ENCODE measurements at places on chromosomes 11 and 22.
A peak's percentile ranks its signal among the peaks of the same experiment; 100 is the strongest.

DNA sequence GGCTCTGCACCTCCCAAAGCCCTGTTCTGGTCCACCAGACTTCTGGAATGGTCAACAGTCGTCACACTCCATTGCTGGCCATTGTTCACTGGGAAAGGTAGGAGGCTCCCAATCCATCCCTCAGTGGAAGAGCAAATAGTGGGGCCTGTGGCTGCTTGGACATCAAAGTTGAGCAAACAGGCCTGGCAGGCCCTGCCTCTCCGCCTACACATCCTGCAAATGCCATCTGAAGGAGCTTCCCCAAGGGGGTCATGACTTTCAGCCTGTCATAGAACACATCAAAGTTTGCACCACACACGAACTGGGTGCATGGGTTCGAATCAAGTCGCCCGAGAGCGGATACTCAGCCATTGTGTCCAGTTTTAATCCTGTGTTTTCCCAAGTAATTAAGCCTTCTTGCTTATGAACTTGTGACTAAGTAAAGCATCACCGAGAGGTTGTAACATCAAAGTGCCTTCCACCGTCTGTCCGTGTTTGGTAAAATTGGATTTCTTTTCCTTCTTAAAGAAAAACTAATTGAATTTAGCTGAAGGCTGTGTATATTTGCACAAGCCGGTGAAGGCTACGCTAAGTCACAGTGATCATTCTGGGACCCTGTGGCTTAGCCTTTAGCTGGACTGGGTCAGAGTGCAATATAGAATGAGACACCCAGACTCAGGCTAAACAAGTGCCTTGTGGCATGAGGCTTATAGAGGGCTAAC is 36.1 kb downstream of the CLPB start:
- no peak for DNase-seq

DNA sequence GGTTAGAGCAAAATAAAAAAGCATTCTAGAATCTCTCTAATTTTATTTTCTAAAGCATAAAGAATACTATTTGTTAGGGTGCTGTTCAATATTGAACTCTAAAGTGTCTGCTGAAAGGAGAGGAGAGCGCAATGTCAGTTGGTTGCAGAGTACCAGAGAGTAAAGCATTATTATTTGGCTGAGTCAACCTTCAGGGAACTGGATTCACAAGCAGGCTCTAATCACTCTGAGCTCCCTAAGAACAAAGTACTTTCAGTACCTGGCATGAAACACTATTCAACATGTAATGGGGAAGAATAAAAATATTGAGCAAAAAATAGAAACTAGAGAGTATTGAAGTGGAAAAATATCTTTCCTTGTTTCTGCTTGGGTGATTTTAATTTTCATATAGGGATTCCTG is 961.0 kb upstream of the CCDC90B start:
- DNase-seq = no peak

- no peak for DNase-seq
These were observed 14.5 kb upstream of the PPARA start for GRCh38 chr22:46135611-46136485.

DNA sequence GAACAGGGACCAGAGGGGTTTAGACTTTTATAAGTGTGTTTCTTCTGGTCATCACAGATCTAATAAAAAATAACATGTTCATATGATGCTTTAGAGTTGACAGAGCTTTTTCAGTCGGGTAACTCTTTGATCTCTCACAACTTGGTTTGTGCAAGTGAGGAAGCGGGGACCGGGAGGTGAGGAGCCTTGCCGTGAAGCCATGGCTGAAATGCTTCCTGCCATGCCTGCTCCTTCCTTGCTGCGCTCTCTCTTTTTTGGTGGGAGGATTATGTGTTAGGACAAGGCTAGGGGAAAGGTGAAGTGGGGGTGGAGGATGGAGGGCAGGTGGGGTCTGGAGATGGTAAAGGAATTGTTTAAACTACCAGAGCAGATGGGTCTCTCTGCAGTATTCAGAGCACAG is 23.8 kb downstream of the TEAD1 start:
- DNase-seq = no peak

DNA sequence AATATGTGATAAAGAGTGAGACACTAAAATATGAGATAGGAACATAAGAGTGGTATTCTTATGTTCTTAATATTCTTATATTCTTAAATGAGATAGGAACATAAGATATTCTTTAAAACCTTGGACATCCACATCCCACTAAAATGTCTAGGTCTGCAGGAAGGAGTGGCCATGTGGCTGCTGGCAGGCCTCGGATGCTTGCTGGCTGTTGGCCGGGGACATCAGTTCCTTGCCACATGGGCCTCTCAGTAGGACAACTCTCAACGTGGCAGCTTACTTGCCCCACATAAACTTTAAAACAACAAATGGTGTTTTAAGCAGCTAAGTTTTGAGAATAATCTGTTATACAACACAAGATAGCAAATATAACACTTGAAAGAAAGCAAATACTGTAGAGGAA is 240.1 kb downstream of the CASP12 start:
- no peak for DNase-seq

DNA sequence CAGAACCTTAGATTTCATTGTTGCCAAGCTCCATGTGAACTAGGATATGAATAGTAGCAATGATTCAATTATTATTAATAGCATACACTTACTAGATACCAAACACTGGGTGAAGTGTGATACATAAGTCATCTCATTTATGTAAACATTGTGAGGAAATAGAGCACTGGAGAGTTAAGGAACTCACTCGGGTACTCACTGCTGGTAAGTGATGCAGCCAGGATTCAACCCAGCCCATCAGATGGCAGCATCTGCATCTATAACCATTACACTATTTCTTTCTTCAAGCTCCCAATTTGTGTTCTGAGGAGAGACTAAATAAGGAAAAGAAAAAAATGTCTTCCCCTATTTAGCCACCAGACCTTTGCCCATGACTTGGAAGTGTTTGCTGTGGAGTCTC is 10.2 kb upstream of the ALG8 start:
- DNase-seq = peak; percentile 42

DNA sequence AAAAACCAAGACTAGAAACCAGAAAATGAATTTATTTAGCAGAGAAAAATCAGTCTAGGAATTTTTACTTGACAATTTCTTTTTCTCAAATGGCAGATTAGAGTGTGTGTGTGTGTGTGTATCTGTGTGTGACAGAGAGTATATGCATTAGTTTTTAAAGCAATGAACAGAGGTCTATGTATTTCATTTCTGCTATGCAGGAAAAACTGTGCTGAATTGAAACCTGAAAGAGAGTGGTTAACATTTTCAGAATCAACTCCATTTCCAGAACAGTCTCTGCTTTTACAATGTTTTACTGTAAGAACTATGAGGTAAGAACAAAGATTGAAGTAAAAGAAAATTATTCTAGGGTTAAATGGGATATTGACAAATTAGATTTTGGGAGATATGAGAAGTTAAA is 114.8 kb downstream of the GRM5 start:
- no peak for DNase-seq

DNA sequence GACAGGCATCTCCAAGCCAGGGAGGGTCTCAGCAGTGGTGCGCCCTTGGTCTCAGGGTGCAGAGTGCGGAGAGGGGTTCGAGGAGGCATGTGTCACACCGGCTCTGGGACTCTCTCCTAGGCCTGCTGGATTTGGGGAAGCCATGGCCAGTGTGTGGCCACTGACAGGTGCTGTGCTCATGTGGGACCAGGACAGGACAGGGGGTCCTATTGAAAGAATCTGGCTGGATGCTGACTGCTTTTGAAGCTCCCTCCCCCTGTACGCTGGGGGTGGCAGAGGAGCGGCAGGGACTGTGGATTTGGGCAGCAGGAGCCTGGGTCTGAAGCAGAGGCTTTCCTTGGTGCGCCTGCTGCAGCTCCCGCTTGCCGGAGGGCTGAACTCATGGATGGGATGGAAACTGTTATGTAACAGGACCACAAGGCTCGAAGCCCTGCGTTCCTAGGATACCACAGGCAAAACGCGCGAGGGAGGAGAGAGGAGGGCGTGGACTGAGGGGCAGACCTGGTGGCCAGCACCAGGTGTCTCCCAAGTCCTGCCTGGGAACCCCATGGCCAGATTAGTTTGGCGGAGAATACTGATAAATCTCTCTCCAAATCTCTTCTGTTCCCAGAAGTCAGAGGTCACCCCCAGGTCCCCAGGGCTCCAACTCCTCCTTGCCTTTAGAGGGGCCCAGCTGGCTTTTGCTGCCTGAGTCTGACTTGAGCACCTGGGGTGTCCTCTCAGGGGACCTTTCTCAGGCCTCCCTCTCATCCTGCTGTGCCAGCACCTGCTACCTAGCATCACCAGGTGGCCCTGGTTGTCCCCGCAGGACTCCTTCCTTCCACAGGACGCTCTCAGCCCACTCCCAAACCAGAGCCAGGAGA is 13.8 kb upstream of the TEF start:
- DNase-seq = no peak

GRCh38 chr11:71235719-71236118 is 16.7 kb downstream of the SHANK2 start:
- DNase-seq = no peak

DNA sequence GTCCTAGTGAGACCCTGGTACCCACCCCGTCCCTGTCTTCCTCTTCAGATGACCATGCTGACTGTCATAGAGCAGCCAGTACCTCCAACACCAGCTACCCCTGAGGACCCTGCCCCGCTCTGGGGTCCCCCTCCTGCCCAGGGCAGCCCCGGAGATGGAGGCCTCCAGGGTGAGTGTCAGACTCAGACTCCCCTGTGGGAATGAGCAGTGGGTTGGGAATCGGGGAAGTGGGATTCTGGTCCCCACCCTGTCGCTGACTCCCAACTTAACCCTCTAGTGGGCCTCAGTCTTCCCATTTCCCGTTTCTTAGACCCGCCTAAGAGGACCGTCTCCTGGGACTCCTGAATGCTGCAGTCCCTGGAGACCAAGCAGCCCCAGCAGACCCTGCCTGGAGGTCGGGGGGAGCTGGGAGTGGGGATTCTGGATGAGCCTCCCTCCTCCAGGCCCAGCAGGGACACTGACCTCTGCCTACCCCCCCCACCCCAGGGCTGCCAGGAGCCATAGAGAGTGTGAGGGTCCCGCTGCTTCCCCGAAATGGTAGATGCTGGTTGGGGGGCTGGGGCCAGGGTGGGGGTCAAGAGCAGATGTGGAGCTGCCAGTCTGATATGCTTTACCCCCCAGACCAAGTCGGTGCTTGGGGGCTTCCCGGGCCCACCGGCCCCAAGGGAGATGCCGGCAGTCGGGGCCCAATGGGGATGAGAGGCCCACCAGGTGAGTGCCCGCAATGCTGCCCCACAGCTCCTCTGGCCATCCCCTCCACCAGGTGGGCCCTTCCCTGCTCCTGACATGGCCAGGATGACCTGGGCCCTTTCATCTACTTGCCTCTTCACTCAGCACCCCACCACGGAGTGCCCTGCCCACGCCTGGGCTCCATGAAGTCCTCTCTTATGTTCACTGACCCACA is 25.5 kb downstream of the EMID1 start:
- no peak for DNase-seq
